Left ventricle myocardium superior (tissue), 1 donor: ENCODE measurements at places on chromosomes 7 and 10. TPM values are rescaled to one million over a fixed set of nuclear protein-coding genes. Genes with fewer than 3 reads are reported as not detected.

Gene UTF1
- total RNA-seq = not detected

DNA sequence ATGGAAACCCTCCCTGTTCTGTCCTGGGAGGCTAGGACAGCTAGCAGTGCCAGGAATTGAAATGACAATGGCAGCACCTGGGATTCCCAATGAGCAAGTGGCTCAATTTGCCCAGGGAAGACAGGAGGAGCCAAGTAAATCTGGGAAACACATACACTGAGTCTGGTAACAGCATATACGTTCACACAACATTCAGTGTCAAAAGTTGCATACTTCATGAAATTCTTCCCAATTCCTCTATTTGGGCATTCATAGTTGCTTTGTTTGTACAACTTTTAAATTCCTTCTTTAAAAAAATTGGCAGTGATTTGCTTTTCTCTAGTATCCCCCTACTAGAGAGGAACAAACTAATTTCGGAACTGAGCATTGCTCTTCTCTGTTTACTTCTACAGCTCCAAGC lies 2.9 kb upstream of the FRMD4A start:
- no peak for DNase-seq

Gene IFIT1B
- total RNA-seq = not detected

DNA sequence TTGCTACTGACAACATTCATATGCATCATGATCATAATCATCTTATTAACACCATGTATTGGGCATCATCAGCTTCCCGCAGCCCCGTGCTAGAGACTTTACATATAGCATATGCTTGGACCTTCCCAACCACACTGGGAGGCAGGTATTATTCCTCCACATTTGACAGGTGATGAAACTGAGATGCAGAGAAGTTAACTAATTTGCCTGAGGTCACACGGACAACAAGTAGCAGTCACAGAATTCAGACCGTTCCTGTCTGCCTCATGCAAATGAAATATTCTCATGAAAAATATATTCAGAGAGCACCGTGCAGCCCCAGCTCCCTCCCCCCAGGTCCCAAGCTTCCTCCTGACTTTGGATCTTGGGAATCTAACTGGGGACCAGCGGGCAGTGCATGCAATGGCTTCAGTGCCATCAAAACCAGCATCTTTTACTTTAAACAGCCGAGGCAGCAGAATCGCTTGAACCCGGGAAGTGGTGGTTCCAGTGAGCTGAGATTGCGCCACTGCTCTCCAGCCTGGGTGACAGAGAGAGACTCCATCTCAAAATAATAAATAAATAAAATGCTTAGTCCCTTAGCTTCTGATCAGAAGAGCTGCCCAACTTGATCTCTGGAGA lies 112.2 kb upstream of the GPR26 start:
- DNase-seq = no peak

Gene ZNF736
- total RNA-seq = 3.8 TPM

Gene NRCAM
- total RNA-seq = 0.62 TPM

DNA sequence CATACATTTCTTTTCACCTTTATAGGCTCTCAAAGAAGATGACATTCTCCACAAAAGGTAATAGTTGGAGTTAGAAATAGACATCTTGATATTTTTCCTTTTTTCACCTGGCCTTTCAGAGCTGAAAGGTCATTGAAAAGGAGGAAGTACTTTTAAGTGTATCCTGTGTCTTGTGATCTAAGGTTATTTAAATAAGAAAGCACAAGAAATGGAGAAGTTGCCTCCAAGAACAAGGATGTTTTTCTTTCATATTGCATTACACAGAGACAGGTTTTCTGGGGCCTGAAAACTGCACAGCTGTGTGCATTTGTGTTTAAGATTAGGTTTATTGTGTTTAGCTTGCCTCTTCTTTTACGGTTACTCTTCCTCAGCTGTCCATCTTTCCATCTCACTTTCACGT lies 103.4 kb upstream of the SEMA3D start:
- no peak for DNase-seq

GRCh38 chr10:71838264-71839211 lies 12.5 kb downstream of the PSAP start:
- no peak for DNase-seq

- no peak for DNase-seq
Observed at GRCh38 chr7:156472267-156472666, 168.3 kb upstream of the RNF32 start.

DNA sequence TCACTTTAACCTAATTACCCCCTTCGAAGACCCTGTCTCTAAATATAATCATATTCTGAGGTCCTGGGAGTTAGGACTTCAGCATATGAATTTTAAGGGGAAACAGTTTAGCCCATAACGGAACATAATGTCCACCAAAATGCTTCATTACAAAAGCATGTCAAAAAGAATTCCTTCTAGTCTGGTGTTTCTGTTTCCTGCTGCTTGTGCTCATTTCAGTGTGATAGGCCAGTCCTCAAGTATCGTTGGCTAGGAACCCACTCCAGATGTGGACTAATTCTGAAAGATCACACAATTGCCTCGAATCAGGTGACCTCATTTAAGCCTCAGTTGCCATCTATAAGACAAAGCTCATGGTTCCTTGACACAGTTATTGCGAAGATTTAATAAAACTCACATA lies 29.6 kb downstream of the INPP5F start:
- DNase-seq = no peak

GRCh38 chr10:62528441-62528840 lies 154.3 kb downstream of the ZNF365 start:
- DNase-seq = no peak

Gene ANKRD26
- 12.3 TPM for total RNA-seq

GRCh38 chr10:59513558-59513957 lies 151.2 kb upstream of the FAM13C start:
- no peak for DNase-seq

- no peak for DNase-seq
Observed at GRCh38 chr7:138008588-138009349, 6.9 kb upstream of the CREB3L2 start.

Gene DEPP1
- total RNA-seq = 32.2 TPM

Gene HTR5A
- not detected for total RNA-seq
